C1 segment of cervical spinal cord (tissue), 14 donors: ENCODE measurements at places on chromosomes 6 and 20.

GRCh38 chr6:152948150-152948768 is 34.6 kb downstream of the FBXO5 start:
- DNase-seq, result peak; percentile 64

DNA sequence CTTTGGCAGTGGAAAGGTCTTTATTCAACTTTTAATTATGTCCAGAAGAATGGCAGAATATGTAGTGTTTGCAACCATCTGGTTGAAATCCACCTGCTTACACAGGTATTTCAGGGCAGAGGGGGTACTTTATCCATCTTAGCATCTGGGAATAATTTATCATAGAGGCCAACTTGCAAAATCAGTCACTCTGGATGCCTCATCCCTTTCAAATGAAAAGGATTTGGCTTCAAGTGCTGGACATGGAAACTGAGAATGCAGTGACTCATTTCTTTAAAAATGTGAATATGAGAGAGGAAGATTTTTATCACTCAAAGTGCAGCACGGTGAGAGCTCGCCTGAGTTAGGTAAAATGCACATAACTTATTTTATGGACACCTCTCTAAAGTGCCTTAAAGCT is 758.3 kb downstream of the KIF16B start:
- no peak for DNase-seq

GRCh38 chr20:38130687-38131587 is 34.1 kb downstream of the TGM2 start:
- DNase-seq, result no peak

GRCh38 chr6:154432533-154433476 is 76.2 kb upstream of the IPCEF1 start:
- DNase-seq, result no peak

GRCh38 chr6:35321091-35321490 is 21.3 kb upstream of the PPARD start:
- DNase-seq, result no peak

DNA sequence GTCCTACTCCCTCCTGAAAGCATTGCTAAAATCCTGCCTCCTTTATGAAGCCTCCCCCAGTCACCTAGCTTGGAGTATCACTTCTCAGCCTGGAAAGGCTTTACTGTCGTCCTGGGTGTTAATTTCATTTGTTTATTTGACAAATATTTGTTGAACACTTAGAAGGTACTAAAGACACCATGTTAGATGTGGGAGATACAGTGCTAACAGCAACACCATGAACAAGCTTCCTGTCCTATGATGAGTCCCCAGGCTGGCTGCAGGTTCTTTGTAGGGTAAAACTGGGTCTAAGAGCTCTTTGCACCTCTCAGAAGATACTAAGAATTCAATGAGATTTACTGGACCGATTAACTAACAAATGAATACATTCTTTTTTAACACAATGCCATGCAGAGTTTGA is 109.2 kb upstream of the TMEM170B start:
- DNase-seq, result no peak

DNA sequence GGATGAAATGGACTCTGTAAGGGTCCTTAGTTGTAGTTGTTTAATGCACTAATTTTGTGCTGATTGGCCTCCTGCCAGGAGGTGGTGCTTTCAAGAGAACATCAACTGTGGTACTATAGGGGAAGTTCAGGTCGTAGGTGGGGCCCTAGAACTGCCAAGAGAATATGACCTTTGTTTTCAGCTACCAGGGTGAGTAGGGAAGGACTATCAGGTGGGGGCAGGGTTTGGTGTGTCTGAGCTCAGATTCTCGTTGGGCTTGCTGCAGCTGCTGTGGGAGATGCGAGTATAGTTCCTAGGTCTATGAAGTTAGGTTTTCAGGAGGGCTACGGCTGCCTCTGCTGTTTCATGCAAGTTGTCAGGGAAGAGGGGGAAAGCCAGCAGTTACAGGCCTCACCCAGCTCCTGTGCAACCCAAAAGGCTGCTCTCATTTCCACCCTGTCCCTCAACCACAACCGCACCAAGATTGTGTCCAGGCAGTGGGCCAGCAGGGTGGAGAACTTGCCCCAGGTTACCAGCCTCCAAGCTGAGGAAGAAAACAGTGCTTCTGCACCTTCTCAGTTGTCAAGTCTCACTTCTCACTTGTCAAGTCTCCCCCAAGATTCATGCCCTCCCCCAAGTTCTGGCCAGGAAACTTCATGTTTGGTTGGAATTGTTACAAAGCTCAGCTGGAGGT is 626.5 kb upstream of the MAP3K7 start:
- DNase-seq, result no peak

DNA sequence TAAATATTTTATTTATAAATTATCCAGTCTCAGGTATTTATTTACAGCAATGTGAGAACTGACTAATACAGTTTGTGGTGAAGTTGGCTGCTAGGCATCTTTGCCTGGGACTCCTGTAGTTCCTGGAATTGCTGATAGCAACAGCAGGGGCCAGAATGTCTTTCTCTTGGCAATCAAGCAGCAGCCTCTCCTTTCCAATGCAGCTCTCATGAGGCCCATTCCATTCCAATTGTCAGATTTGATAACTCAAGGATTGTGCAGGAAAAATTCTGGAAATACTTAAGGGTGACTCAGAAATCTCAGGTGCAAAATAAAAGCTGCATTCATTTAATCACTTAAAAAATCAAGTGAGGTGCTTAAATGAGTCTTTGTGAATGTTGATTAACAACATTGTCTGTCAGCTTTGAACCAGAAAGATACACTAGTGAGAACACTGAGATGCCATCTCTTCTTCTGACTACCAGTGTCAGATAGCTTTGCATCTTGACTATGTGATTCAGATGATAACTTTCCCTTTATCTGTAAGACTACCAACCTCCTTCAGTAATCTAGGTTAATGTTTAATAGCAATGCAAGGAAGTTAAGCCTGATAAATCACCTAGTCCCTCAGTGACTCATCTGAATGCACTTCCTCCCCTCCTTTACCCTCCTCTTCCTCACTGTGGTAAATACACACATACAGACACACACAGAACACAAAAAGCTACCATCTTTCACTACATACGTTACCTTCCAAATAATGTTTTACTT is 32.1 kb upstream of the COL21A1 start:
- DNase-seq, result no peak

GRCh38 chr6:89035252-89036101 is 45.1 kb upstream of the PNRC1 start:
- DNase-seq, result no peak

DNA sequence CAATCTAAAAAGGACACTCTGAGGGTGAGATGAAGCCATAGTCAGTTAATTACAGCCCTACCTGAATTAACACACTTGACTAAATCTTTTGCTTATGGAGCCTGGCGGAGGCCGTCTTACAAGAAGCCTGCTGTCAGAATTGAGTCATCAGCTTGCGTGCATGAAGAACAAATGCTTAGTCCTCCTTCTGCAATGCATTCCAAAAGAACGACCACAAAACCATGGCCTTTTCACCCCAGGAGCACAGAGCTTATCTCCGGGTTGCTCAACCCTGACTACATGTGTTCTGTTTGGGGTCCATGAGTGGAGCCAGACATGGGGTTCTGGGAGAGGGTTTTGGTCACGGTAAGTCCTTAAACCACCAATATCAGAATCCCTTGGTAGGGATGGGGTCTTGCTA is 318.1 kb downstream of the CLIC5 start:
- no peak for DNase-seq

- no peak for DNase-seq
Observed at GRCh38 chr6:44327760-44328159, 14.6 kb upstream of the AARS2 start.
